ENCODE measurements at places on chromosomes 13 and 19. TPM values are rescaled to one million over a fixed set of nuclear protein-coding genes. Genes with fewer than 3 reads are reported as not detected.

DNA sequence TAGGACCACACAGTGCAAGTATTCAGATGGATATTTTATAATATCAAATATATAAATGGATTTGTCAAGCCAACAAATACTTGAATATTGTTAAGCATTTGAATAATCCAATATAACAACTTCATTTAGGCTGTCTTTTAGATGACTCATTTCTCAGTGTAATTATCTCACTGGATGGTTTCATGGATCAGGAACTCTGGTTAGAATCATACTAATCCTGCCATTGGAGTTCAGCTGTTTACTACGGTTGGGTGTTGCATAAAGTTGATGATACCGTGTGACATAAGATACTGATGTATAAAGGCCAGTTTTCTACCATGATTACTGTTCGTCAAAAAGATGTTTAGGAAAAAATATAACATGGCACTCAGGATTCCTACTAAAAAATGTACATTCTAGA, 196.3 kb downstream of the TSHZ3 start:
- no peak for DNase-seq

GRCh38 chr13:99975626-99976025, 4.1 kb upstream of the ZIC5 start:
- no peak for DNase-seq

ZDHHC20 gene
- 44.0 TPM for total RNA-seq

DNA sequence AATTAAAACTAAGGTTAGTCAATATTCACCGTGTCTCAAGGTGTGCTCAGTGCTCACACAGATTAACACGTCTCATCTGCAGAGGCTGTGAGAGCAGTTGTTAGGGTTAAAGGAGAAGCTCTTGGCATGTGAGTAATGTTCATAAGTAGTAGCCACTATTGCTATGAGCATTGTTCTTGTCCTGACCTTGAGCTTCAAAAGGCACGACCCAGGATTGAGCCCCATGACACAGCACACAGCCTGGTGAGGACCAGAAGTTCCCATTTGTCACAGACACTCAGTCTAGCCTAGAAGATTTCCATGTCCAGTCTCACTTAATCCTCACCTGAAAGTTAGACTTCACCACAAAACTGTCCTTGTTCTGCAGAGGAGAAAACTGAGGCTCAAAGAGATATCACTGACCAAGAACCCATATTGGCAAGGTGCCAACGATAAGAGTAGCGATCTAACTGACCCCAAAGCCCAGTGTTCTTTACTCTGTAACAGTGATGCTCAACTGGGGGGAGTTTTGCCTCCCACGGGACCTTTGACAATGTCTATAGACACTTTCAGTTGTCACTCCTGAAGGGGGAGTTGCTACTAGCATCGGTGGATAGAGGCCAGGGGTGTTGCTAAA, 26.0 kb downstream of the FPR3 start:
- no peak for DNase-seq

All from Karpas-422 (cell line).